Placental pericyte (primary cell): ENCODE measurements at places on chromosomes 2 and 18. TPM values are rescaled to one million over a fixed set of nuclear protein-coding genes. Genes with fewer than 3 reads are reported as not detected.

CCDC148 gene
- under 0.01 and 0.86 TPM in 2 replicates for total RNA-seq

NT5DC4 gene
- total RNA-seq: not detected in 2 replicates

SCN3A gene
- under 0.01 TPM in 1 of 2 replicates, not detected in the other for total RNA-seq

ADRA2B gene
- total RNA-seq: not detected in 2 replicates

ZSWIM2 gene
- total RNA-seq: not detected in 2 replicates

RAB27B gene
- 20.5 and 24.5 TPM in 2 replicates for total RNA-seq

KCNK3 gene
- 0.22 and 0.29 TPM in 2 replicates for total RNA-seq

CRYBA2 gene
- not detected in 2 replicates for total RNA-seq

TEX44 gene
- total RNA-seq: not detected in 2 replicates

LRATD1 gene
- total RNA-seq: 0.43 TPM in 1 of 2 replicates, not detected in the other

OR6B2 gene
- total RNA-seq: not detected in 2 replicates

MAIP1 gene
- 13.1 and 23.8 TPM in 2 replicates for total RNA-seq

PLB1 gene
- total RNA-seq: 0.86 and 2.4 TPM in 2 replicates

SERTAD2 gene
- total RNA-seq: 6.1 and 9.4 TPM in 2 replicates

EMILIN2 gene
- 5.3 and 15.0 TPM in 2 replicates for total RNA-seq

PPP1R1C gene
- 0.57 TPM in 1 of 2 replicates, not detected in the other for total RNA-seq

VWA3B gene
- not detected in 2 replicates for total RNA-seq

ORC4 gene
- 40.7 and 44.7 TPM in 2 replicates for total RNA-seq

GKN1 gene
- 0.22 TPM in 1 of 2 replicates, not detected in the other for total RNA-seq

C2orf78 gene
- not detected in 2 replicates for total RNA-seq

AKAIN1 gene
- total RNA-seq: not detected in 2 replicates

GPR45 gene
- 0.22 TPM in 1 of 2 replicates, not detected in the other for total RNA-seq

CTAGE1 gene
- total RNA-seq: not detected in 2 replicates

UBXN2A gene
- 7.9 and 12.9 TPM in 2 replicates for total RNA-seq

GALNT14 gene
- 0.14 TPM in 1 of 2 replicates, not detected in the other for total RNA-seq

ANKRD30B gene
- 0.14 and 0.88 TPM in 2 replicates for total RNA-seq

DOK1 gene
- 9.2 and 10.2 TPM in 2 replicates for total RNA-seq

NEURL3 gene
- total RNA-seq: not detected in 2 replicates

PLEK gene
- 1.3 TPM in 1 of 2 replicates, not detected in the other for total RNA-seq

COL6A3 gene
- 482 and 2,127 TPM in 2 replicates for total RNA-seq

POTEJ gene
- total RNA-seq: not detected in 2 replicates

FAM237A gene
- not detected in 2 replicates for total RNA-seq

RND3 gene
- 269 and 815 TPM in 2 replicates for total RNA-seq

CYTIP gene
- total RNA-seq: not detected in 2 replicates

LIPG gene
- total RNA-seq: 38.1 and 59.4 TPM in 2 replicates

REG3G gene
- not detected in 2 replicates for total RNA-seq

SH3RF3 gene
- total RNA-seq: 11.6 and 32.4 TPM in 2 replicates

CSRNP3 gene
- total RNA-seq: under 0.01 and 0.43 TPM in 2 replicates

HOXD8 gene
- total RNA-seq: 6.3 TPM in 1 of 2 replicates, not detected in the other
